Omental fat pad (tissue), 4 donors: ENCODE measurements at places on chromosomes 3 and 15. TPM values are rescaled to one million over a fixed set of nuclear protein-coding genes. Genes with fewer than 3 reads are reported as not detected.

- no peak for DNase-seq
Observed at GRCh38 chr15:69860321-69860720, 237.4 kb downstream of the TLE3 start.

Gene CCDC33
- total RNA-seq = not detected

DNA sequence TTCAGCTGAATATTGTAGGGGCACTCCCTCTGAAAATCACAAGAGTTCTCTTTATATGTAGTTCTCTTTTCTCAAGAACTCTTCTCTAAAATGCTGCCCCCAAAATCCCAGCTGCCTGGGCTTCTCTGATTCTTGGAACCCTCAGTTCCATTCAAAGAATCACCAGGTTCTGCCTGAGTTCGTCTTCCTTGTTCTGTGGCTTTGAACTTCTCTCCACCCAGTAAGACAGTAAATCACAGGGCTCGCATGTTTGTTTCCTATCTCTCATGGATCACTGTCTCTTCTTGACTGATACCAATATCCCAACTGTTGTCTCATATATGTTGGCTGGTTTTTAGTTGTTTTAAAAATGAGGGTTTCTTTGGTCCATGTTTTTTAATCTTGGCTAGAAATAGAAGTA lies 359.5 kb upstream of the CBLB start:
- no peak for DNase-seq

DNA sequence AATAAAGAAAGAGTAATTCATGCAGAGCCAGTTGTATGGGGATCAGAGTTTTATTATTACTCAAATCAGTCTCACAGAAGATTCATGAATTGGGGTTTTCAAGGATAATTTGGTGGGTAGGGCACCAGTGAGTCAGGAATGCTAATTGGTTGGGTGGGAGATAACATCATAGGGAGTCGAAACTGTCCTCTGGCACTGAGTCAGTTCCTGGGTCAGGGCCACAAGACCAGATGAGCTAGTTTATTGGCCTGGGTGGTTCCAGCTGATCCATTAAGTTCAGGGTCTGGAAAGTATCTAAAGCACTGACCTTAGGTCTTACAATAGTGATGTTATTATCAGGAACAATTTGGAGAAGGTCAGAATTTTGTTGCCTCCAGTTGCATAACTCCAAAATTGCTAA lies 998.6 kb upstream of the EPHA6 start:
- peak; percentile 22 for DNase-seq

Gene SST
- not detected for total RNA-seq

DNA sequence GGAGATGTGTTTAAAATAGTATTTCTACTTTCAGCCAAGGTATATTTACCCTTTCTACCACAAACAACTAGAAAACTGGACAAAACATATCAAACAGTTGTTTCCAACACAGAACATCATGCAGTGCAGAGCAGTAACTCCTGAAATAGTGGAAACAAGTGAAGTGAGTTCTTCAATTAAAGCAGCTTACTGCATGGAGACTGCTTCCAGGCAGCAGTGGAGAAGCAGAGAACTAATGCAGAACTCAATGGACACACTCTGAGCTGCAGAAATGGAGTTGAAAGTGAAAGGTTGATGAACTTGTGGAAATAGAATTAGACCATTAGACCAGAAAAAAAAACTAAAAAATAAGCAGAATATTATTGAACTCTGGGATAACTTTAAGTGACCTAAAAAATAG lies 478.9 kb downstream of the CNTN6 start:
- no peak for DNase-seq

DNA sequence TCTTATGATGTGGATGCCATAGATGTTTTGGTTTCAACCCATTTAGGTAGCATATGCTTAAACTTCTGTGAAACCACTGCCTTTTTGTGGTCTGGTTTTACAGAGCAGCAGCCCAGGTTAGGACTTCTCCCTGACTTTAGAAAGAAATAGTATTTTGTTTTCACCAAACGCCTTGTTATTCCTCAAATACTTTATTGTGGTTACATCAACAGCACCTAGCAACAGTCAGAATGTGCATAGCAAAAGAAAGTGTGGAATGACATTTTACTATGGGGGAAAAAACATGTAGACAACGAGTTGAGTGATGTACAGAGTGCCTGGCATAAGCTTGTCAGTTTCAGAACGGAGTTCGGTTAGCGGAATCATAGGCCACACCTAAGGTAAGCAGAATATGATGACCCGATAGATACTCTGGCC lies 159.2 kb downstream of the TPRG1 start:
- no peak for DNase-seq

DNA sequence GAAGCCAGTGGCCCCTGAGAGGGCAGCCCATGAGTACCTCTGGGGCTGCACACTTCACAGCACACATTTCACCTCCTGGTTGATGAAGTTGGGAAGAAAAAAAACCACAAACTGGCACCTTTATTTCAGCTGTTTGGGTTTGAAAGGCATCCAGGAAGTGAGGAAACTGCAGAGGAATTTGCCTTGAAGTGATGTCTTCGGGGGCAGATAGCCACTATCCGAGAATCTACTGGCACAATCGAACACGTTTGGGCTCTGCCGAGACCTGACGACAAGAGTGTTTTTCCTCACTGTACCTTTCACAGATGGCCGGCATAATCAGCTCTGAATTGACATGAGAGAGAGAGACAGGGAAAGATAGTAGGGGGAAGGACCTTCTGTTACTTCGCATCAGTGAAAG lies 59.7 kb downstream of the LRIG1 start:
- DNase-seq = no peak

- no peak for DNase-seq
Observed at GRCh38 chr3:12462159-12462947, 21.9 kb upstream of the TSEN2 start.

Gene CHRM5
- total RNA-seq = not detected

Gene CFAP91
- 2.2 TPM for total RNA-seq

DNA sequence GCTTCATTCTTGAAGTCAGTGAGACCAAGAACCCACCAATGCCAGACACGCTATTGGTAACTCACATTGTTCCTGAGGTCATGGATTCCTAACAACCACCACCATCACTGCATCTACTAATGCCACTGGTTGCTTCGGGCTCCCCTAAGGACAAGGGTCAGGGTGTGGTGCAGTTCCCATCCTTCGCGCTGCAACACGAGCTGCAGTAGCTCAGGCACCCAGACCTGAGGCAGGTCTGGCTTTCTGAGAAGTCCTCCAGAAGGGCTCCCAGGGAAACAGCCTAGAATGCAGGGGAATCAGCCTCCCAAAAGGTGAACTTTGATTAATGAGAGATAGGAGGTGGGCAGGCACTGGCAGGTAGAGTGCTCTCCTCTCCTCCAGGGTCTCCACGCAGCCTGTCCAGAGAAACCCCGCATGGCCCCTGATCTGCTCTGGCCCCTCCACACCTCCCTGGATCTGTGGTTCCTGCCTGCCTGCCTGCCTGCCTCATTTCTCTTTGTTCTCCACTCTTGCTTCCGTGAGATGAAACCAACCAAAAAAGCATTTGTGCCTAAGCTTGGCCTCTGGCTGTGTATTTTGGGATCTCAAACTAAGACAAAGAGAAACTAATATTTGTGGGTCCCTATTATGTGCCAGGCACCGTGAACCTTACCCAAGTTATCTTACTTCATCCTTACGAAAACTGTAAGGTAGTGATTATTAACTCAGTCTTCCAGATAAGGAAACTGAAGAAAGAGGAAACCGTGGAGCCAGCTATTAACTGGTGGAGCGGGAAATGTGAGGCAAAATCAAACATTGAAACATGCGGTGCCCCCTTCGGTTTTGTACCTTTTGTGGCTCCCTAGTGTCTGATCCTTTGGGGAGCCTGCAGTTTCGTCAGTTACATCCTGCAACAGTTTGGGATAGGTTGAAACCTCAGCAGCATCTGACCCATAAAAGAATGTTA lies 43.9 kb upstream of the USP3 start:
- no peak for DNase-seq

DNA sequence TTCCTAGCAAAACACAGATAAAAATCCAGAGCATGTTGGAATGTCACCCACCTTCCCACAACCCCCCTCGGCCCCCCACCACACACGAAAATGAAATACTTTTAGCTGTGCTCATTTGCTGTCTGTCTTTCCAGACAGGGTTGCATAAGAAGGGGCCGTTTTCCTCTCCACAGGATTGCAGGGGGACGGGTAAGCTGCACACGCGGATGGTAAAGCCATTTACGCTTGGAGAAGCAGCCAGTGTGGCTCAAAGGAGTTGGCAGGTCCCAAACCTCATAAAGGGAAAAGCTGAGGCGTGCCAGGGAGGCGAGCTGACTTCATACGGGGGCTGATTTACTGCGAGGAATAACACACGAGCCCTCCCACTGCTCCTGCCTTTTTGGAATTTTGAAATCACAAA lies 47.4 kb upstream of the ITGA11 start:
- no peak for DNase-seq

- no peak for DNase-seq
Observed at GRCh38 chr3:16476636-16477035, 36.9 kb downstream of the RFTN1 start.

GRCh38 chr3:166837535-166837934 lies 542.6 kb downstream of the ZBBX start:
- no peak for DNase-seq
